ENCODE measurements at places on chromosomes 12 and 14.

DNA sequence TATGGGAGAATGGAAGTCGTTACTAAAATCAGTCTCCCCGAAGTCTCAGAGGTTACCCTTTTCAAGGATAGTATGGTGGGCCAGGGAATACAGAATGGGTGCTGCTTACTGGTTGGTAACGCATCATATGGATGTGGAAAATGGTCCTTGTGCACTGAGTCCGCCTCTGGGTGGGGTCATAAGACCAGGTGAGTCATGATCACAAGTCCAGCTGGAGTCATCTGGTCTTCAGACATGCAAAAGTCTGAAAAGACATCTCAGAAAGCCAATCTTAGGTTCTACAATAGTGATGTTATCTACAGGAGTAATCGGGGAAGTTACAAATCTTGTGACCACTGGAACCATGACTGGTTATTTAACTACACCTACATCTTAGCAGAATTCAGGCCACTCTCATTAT lies 71.9 kb upstream of the TCL1B start:
- DNase-seq = no peak

GRCh38 chr12:106141452-106141851 lies 2.7 kb upstream of the NUAK1 start:
- DNase-seq = no peak

DNA sequence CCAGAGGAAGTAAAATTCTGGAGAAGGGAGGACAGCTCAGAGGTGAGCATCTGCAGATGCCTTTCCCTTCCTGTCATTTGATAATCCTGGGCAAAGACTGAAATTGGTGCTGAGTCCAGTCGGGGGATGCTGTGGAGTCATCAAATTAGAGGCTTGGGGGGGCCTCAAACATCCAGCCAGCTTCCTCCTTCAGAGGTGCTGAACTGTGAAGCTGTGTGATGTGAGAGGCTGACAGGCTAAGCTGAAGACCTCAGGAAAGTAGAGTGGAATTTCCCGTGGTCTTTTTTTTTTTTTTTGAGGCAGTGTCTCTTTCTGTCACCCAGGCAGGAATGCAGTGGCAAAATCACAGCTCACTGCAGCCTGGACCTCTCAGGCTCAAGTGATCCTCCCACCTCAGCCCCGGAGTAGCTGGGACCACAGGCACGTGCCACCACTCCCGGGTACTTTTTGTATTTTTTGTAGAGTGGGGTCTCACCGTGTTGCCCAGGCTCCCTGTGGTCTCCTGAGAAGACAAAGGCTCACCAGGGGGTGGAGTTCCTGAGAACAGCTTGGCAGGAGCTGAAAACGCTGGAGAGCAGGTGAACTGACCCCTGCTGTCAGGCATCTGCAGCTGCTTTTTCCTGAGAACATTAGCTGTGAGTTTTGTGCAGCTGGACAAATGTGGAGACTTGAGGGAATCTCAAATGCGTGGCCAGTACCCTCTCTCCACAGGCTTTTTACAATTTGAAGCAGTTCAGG lies 6.1 kb upstream of the TCL1B start:
- no peak for DNase-seq

GRCh38 chr12:117380083-117380482 lies 18.7 kb upstream of the NOS1 start:
- DNase-seq = no peak

- DNase-seq = no peak
These were observed 141.8 kb downstream of the MYRFL start for GRCh38 chr12:69966839-69967238.

- DNase-seq = no peak
These were observed 46.0 kb downstream of the DGLUCY start for GRCh38 chr14:91159906-91160305.

Measured in caudate nucleus (tissue), 63 donors.